ENCODE measurements at places on chromosomes 11 and 22.

DNA sequence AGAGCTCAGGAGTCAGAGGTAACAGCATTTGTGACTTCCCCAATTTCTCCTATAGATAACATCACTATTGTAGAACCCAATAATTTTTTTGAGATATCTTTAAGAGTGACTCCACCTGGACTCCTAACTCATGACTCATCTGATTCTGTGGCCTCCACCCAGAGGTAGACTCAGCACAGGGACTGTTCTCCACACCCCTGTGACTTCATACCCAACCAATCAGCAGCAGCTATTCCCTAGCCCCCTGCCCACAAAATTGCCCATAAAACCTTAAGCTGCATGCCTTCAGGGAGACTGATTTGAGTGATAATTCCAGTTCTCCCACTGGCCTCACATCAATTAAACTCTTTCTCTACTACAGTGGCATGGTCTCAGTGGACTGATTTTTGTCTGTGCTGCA lies 475.4 kb upstream of the FAT3 start:
- DNase-seq, result no peak

- no peak for DNase-seq
Measured at GRCh38 chr11:28026634-28027290, 81.2 kb downstream of the KIF18A start.

GRCh38 chr22:38965614-38966379 lies 8.4 kb downstream of the APOBEC3A start:
- no peak for DNase-seq

GRCh38 chr11:33475993-33476392 lies 218.8 kb downstream of the HIPK3 start:
- DNase-seq, result peak; percentile 38

GRCh38 chr22:49765091-49765771 lies 62.4 kb downstream of the BRD1 start:
- no peak for DNase-seq

GRCh38 chr11:11995601-11996000 lies 12.8 kb downstream of the DKK3 start:
- DNase-seq, result no peak

GRCh38 chr11:79414041-79414440 lies 26.8 kb downstream of the TENM4 start:
- no peak for DNase-seq

DNA sequence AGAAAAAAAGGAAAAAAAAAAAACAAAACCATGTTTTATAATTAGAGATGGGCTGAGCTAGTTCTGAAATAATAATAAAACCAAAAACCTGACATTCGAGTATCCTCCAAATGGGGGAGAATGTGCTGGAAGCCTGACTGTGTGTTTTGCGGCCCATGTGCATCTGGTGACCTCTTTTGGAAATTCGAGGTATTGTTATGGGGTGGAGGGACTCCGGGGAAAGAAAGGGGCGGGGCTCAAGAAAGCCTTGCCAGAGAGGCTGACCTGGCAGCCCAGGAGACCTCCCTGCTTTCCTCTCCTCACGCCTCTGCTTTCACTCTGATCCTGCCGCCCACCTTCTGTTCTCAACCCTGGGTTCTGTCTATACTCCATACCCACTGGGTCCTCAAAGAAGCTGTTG lies 72.9 kb downstream of the CTTN start:
- DNase-seq, result no peak

GRCh38 chr11:20208622-20209111 lies 48.4 kb upstream of the DBX1 start:
- DNase-seq, result no peak

GRCh38 chr22:35115515-35115914 lies 49.6 kb downstream of the ISX start:
- DNase-seq, result no peak

DNA sequence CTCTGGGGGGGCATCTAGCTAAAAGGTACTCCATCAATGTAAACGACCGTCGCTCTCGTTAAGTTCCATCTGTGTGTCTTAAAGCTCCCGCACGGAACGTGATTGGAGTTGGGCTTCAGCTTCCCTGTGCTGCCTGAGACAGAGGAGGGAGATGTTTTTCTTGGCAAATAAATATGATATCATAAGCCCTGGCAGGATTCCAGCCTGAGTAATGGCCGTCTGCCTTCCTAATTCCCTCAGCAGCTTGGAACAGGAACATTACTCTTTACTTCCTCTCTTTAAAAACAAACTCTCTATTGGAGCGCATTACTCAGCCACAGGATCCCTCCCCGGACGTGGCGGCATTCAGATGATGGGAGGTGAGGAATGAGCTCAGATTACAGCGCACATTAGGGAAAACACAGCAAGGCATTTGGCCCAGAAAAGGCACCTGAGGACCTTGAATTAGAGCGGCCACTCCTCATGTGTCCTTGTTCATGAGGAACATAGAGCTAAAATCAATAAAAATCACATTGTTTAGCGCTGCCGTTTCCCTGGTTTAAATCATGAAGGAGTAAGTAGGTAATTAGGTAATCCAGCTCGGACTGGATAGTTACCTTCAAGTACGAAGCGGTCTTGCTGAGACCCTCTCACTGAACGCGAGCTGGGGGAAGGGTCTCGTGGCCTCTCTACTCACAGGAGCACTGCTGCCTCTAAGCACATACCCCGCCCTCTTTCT lies 230.4 kb downstream of the ST3GAL4 start:
- peak; percentile 87 for DNase-seq
